NCI-H1048 (cell line): ENCODE measurements at places on chromosomes 6 and 20.

GRCh38 chr6:161268531-161269210 is 5.2 kb downstream of the AGPAT4 start:
- no peak for DNase-seq

DNA sequence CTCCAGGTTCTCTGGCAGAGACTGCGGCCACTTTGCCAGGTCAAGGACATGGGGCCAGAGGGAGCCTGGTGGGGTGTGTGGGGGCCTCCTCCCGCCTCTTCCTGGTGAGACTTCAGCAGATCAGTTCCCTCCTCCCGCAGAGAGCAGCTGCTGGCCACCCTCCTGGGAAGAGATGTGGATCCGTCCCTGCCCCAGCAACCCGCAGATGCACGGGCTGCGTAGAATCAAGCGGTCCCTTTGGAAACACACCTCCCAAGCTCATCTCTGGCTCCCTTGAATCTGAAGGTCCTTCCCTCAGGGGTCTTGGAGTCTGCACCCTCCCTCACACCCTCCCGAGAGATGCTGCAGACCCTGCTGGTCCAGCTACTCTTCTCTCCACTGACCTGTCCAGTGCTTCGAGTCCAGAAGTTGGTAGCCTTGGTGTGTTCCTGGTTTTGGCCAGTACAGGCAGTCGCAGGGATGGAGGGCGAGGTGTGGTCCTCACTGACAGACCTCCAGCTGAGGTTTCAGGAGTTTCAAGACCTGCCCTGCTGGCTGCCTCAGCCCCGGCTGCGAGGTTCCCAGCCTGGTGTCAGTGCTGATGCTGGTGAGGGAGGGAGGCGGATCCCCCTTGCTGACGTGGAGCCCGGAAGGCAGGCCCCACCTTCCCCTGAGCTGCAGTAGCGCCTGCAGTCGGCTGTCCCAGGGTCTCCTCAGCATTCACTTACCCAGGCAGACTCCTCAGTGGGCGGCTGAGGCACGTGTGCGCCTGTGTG is at the start of gene NPBWR2:
TSS of gene NPBWR2 (minus strand) at position 585 of the 755 bp plus-strand sequence. CDS start 734 bp downstream, outside the sequence.
- no peak for DNase-seq

GRCh38 chr6:106439459-106439858 is 78.9 kb downstream of the CRYBG1 start:
- no peak for DNase-seq

DNA sequence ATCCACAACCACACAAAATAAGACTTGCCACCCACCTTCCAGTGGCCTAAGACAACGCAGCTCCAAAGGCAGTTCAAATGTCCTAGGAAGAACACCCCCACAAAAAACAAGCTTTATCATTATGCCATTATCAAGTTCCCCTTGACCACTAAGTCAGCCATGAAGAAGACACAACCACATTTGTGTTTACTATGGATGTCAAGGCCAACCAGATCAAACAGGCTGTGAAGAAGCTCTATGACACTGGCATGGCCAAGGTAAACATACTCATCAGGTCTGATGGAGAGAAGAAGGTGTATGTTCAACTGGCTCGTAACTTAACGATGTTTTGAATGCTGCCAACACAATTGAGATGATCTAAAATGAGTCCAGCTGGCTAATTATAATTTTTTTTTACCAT is 26.1 kb downstream of the SEC63 start:
- DNase-seq = no peak

DNA sequence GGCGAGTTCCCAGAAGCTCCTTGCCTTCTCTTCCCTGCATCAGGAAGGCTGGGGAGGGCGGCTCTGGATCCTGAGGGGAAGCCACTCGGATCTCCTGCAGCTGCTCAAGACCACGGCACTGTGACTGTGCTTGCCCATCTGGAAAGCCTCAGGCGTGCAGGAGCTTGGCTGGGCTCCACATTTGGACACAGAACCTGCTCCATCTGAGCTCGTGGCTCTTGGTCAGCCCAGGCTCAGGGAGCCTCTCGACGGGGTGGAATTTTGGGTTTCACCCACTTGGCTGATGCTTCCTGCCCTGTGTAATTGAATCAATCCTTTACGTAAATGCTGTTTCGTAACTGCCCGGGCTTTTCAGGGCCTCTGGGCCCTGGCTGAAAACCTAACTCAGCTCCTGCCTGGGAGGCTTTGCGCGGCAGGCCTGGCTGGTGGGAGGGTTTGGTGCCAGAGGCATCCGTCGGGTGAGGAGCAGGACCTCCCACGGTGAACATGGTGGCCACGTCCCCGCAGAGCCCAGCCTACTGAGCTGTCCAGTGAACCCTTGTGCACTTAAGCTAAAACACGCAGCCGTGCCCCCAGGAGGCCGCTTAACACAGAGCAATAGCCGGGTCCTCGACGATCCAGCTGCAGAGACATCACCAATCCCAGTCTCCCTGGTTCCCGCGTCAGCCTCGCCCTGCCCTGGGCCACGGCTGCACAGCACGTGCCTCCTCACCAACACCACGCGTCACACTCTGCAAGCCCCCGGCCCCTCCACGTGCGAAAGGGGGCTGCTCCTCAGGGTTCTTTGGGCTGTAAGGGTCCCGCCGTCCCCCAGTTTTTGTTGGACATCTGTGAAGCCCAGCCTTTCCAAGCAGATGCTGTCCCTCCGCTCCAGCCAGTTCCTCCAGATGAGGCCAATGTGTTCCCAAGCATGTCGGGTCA is 241.0 kb downstream of the DLL1 start:
- DNase-seq = no peak
